M059J (cell line): ENCODE measurements at places on chromosomes 12 and 14. TPM values are rescaled to one million over a fixed set of nuclear protein-coding genes. Genes with fewer than 3 reads are reported as not detected.

AKAP6 gene
- 27.4 and 40.6 TPM in 2 replicates for total RNA-seq

LMNTD1 gene
- 0.32 and 2.2 TPM in 2 replicates for total RNA-seq

PRR4 gene
- total RNA-seq: not detected in 2 replicates

APOLD1 gene
- total RNA-seq: 16.9 and 18.9 TPM in 2 replicates

GRCh38 chr14:93892923-93893558 lies 34.1 kb upstream of the FAM181A start:
- peak; percentile 29 for DNase-seq

- no peak for DNase-seq
These were observed 169.9 kb upstream of the LHX5 start for GRCh38 chr12:113641426-113642030.

DNA sequence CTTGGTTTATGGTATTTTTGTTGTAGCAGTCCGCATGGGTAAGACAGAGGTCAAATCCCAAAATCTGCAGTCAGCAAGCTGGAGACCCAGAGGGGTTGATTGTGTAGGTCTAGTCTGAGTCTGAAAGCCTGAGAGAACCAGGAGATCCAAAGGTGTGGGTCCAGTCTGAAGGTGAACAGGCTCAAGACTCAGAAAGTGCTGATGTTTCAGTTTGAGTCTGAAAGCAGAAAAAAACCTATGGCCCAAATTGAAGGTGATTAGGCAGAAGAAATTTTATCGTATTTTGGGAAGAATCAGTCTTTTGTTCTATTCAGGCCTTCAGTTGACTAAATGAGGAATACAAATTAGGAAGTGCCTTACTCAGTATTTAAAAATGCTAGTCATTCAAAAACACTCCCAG lies 807.8 kb upstream of the FOXG1 start:
- no peak for DNase-seq

DNA sequence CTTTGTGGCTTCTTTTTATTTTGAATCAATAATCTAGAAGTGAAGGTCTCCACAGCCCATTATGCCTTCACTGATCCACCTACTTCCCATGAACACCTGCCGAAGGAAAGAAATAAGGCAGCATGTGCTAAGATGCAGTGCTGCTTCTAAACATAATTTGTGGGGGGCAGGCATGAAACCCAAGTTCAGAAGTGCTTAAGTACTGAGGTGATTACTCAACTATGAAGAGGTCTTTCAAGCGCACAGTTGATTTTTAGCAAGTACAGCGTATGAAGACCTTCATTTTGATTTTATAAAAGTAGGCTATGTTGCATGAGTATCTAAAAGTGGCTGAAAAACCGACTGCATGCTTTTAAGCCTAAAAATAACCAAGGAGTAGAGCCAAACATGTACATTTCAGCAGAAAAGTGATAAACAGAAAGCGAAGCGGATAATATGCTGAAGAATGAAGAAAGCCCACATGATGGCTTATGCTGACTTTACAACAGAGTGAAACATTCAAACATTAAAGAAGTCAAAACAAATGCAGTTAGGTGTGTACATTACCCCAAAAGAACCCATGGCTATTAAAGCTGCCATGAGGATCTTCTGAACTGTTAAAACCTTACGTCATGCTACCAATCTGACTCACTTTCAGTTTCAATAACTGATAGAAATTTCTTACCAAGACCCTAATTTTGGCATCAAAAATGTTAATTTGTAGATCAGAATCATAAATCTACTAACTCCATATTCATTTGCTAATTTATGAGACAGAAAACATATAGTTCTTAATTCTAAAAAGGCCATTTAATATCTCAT lies 29.3 kb downstream of the KICS2 start:
- no peak for DNase-seq

DNA sequence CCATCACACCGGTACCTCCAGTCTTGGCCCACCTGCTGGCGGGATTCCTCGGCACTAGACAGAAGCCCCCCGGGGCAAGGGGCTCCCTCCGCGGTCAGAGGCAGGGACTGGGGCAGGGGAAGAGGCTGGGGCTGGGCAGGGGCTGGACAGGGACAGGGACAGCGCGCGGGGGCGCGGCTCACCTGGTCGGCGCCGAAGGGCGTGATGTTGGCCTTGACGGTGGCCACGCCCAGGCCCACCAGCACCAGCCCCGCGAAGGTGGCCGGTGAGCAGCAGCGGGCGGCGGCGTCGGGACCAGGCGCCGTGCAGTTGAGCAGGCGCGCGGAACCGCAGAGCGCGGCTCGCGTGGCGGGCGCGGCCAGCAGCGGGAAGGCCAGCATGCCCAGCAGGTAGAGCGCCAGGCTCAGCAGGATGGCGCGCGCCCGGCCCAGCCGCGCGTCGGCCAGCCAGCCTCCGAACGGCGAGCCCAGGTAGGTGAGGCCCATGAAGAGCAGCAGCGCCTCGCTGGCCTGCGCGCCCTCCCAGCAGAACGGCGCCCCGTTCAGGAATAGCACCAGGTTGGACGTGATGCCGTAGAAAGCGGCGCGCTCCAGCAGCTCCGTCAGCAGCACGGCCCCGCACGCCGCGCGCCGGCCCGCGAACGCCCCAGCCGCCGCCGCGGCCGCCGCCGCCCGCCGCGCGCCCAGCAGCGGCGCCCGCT lies 392 bp downstream of the SLC15A4 start:
- DNase-seq: no peak
